Stimulated activated CD4-positive, alpha-beta T cell treated with anti-CD3 and anti-CD28 coated beads, Interleukin-12 subunit alpha, Interleukin-12 subunit beta, amount 100 ng/mL, for 24 hours (primary cell): ENCODE measurements at places on chromosomes 2 and 18.
A peak's percentile ranks its signal among the peaks of the same experiment; 100 is the strongest.

- DNase-seq = no peak
These were observed 728.1 kb upstream of the DDX18 start for GRCh38 chr2:117086174-117086942.

GRCh38 chr18:67710639-67711038 lies 194.1 kb upstream of the DSEL start:
- DNase-seq = no peak

- DNase-seq = no peak
These were observed 131.2 kb downstream of the THADA start for GRCh38 chr2:43464590-43464989.

DNA sequence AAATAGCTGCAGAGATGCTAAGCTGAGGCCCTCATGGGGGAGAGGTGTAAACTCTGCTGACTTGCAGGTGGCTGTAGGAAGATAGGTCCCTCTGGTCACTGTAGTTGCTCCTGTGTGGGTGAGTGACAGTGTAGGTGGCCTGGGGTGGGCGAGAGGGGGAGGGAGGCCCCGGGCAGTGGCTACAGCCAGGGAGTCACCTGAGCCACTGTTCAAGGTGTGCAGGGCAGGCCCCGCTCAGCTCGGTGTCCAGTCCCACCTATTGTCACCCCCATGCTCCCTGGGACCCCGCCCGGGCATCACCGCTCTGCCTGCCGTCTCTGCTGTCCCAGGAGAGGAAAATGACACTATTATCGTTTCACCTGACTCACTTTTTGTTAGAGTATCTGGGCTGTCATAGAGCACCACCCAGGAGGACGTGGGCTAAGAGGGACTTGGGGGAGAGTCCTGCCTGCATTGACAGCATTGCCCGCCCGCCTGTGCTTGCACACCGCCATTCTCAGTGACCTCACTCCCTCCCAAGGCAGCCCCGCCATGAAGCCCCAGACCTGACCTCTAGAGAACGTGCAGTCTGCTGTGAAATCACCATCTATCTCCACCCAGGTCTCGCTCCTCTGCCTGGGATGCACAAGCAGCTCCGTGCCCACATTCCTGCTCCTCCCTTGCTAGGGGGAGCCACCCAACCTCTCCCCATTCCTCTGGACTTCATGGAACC lies 29.2 kb downstream of the COPS9 start:
- no peak for DNase-seq

DNA sequence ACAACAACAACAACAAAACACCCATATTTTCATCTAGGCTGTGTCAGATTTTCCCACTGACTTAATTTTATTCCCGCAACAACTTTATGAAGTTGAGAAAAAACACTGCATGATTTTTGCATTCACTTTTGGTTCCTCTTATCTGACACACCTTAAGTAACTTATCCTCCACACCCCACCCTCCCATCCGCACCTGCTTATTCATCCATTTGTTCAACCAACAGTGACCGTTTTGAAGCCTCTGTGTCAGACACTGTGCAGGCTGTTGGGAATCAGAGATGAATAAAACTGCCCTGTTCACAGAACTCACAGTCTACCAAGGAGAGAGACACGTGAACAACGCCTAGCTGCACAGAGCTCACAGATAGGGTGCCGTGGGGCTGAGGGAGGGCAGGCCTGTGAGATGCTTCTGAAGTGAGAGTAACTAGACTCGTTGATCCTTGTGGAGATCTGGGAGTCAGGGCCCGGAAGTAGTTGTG lies 7.4 kb downstream of the CNNM4 start:
- no peak for DNase-seq

GRCh38 chr2:124081154-124081716 lies 56.1 kb downstream of the CNTNAP5 start:
- no peak for DNase-seq

DNA sequence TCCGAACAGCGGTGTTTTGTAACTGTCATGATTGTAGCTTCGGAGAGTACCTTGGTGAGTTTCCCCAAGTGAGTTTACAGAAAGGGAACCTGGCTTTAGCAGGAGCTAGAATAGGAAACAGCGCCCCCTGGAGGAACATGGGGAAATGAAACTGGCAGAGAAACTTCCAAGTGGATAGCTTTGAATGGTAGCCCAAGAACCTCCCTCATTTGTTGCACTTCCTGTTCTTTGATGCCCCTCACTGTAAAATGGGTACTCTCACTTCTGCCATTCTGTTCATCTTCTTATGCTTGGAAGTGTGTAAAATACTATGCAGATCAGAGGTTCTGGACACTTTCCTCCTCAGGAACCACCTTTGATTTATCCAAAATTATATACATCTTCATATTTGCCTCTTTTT lies 36.2 kb downstream of the CHST10 start:
- peak; percentile 35 for DNase-seq

DNA sequence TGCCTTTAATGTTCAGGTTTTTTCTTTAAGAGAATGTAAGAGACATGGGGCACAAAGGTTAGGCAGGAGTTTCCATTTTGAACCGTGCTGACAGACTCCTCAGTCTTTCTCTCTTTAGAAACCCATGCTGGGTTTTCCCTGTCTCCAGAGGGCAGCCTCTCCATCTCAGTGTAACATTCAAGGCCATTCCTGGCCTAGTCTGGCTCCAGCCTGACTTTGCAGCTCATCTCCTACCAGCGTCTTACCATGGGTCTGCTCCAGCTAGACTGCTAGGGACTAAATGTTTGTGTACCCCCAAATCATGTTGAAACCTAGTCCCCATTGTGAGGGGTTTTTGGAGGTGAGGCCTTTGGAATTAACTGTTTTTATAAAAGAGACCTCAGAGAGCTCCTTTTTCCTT lies 9.8 kb upstream of the CLIP4 start:
- no peak for DNase-seq

DNA sequence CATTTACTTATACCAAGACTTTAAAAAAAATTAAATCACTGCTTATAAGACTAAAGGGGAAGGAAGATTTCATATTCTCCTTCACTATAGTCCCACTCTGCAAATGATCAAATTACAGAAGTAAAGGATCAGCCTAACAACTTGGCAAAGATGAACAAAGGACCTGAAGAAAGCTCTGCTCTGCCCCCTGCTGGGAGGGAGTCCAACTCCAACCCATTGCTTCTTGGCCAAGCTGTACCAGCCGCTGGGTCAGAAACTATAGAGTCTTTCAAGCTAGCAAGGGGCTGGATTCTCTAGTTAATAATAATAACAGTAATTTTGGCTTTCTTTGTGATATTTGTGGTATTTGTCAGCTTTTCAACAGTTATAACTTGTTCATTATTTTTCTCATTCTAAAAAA lies 927.0 kb upstream of the CRIM1 start:
- DNase-seq = no peak

- no peak for DNase-seq
These were observed 41.8 kb upstream of the ATG16L1 start for GRCh38 chr2:233209533-233210171.

GRCh38 chr2:44929735-44930273 lies 11.7 kb upstream of the SIX3 start:
- DNase-seq = no peak

DNA sequence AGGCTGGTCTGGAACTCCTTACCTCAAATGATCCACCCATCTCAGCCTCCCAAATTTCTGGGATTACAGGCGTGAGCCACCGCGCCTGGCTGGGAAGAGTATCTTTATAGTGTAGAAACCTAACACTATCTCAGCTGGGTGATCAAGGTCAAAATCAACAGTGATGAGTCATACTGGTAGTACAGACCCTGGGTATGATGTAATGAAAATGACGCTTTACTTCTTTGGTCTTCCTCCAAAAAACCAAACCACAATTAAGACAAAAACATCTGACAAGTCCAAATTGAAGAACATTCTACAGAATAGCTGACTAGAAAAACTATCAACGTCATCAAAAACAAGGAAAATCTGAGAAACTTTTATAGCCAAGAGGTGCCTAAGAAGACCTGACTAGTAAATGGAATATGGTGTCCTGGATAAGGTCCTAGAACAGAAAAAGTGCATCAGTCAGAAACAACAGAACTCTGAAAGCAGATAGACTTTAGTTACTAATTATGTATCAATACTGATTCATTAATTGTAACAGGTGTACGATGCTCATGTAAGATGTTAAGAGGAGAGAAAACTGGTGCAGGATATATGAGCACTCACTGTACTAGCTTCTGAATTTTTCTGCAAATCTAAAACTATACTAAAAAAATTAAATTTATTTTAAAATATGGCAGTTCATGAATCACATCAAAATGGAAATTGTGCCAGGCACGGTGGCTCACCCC lies 25.4 kb downstream of the PDCL3 start:
- DNase-seq = no peak

GRCh38 chr2:204260901-204261300 lies 284.4 kb upstream of the PARD3B start:
- no peak for DNase-seq

DNA sequence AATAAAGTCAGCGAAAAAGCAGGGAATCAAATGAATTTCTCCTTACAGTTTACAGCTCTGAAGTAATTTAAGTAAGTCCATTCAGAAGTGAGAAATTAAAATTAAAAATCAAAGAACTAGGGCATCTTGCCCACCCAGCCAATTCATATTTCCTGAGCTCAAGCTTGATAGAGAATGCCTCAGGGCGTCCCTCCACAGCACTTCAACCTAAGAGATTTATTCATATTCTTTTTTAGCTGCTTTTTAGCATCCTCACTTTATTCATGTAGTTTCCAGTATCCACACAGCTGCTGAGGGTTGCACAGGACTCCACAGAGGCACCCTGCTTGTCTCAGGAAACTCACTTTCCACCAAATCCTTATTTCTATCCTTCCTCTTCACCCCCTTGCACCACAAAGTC lies 900.3 kb downstream of the BCL11A start:
- DNase-seq = no peak

DNA sequence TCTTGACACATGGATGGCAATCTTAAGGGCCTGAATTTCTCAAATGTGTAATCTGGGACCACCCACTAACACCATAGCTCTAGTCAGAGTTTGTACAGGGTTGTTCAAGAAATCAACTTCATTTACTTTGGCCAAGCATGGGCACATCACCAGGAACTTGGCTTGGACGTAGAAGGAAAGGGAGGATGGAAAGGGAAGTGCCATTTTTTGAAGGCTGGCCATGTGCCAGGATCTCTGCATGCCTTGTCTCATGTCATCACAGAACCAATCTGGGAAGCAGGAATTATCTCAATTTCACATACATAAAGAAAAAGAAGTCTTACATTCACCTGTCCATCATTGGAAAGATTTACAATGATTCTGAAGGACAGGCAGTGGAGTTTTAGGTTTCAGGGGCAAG lies 128.1 kb downstream of the ANTXR1 start:
- DNase-seq = no peak

GRCh38 chr18:77100751-77101355 lies 31.7 kb downstream of the MBP start:
- DNase-seq = no peak
